ENCODE measurements at places on chromosomes 4 and X. TPM values are rescaled to one million over a fixed set of nuclear protein-coding genes. Genes with fewer than 3 reads are reported as not detected.

ASB12 gene
- 1.9 TPM for total RNA-seq

ESX1 gene
- total RNA-seq: not detected

KLHL13 gene
- total RNA-seq: 40.2 TPM

PDGFRA gene
- total RNA-seq: 465 TPM

DNA sequence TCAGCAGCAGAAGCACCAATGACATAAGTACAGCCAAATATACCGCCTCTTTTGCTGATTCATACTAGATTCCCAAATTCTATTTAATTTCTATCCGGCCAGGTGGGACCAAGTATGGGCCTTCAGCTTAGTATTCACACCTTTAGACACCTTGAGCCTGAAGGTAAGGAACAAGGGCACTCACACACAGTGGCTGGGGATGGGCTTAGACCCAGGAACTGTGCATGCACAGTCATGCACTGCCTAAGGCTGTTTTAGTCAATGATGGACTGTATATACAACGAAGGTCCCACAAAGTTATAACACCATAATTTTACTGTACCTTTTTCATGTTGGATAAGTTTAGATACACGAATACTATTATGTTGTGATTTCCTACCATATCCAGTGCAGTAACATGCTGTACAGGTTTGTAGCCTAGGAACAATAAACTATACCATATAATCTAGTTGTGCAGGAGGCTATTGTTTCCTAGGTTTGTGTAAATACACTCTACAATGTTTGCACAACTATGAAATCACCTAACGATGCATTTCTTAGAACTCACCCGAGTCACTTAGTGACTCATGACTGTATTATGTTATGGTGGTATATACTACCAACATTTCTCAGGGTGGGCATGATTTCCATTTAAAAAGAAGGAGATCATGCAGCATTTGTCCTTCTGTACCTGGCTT is 9.7 kb upstream of the CLNK start:
- no peak for DNase-seq

- no peak for DNase-seq
Observed at GRCh38 chrX:52217494-52218160, 32.9 kb downstream of the MAGED4 start.

DNA sequence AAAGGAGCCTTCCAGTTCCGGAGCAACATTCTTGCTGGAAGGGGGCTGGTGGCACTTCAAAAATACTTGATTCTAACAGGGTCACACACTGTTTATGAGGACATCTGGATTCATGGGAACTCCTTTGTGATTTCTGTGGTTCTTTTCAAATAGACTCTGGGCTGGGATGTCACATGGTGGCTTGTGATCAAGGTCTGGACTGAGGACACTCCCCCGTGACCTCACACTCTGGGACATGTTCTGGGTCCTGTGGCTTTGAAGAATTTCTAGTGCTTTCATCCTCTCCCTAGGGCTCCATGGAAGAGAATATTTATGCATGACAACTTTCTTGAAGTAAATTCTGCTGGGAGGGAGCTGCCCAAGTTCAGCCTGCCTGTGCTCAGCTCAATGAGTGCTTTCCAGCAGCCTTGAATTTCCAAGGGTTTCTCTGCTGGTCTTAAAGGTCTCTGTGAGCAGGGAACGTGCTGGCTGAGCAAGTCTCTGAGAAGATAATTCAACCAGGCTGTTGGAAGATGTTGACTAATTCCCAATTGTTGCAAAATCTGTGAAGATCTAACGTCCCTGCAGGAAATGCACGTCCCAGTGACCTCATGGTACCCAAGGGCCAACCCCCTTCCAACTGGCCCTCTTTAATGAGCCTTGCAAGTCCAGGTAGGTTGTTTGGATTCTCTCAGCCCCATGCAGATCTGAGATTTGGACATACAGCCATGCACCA is 36.3 kb downstream of the GPR143 start:
- DNase-seq: peak; percentile 8

DNA sequence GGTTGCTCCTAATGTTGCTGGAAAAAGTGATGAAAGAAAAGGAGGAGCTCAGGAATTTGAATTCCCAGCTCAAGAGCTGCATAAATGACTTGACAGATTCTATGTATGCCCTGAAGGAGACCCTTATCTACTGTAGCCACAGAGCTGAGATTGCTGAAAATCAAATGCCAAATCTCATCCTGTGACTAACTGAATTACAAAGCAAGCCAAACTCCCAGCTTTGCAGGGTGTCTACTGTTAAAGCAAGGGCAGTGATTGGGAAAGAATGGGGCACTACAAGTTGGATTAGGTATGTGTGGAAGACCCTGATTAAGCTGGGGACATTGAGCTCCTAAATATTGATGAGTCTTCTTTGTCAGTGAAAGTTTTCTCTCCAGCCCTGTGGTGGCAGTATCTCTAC is 20.8 kb upstream of the SMIM9 start:
- DNase-seq: no peak

GRCh38 chrX:57674861-57675260 is 5.2 kb downstream of the NLRP2B start:
- no peak for DNase-seq

- DNase-seq: peak; percentile 37
Observed at GRCh38 chr4:113785781-113786180, 24.2 kb upstream of the CAMK2D start.

GRCh38 chr4:36140421-36140820 is 103.9 kb downstream of the ARAP2 start:
- no peak for DNase-seq

- no peak for DNase-seq
Observed at GRCh38 chrX:39982948-39983347, 114.8 kb downstream of the BCOR start.
